ENCODE measurements at places on chromosomes 4 and X. TPM values are rescaled to one million over a fixed set of nuclear protein-coding genes. Genes with fewer than 3 reads are reported as not detected.

Gene REST
- 18.7 TPM for total RNA-seq

DNA sequence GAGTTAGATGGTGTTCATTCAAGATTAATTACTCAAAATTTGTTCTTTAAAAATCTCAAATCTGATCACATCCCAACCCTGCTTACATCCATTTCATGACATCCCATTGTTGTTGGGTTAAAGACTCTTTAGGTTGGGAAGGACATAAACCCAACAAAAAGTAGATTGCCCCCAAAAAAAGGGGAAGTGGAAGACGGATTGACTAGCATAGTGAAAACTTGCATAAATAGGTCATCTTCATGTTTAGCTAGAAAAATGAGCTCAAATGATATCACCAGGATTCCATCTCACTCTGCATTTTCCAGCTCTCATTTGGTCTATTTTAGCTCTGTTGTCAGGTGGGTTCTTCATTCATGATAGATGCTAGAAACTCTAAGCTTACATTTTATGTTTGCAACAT lies 18.5 kb upstream of the TET2 start:
- no peak for DNase-seq

- no peak for DNase-seq
Measured at GRCh38 chr4:76726176-76726575, 171.8 kb downstream of the SOWAHB start.

- no peak for DNase-seq
Measured at GRCh38 chr4:127249066-127249766, 383.5 kb upstream of the INTU start.

Gene RPS6KA6
- 13.7 TPM for total RNA-seq

Measured in transverse colon (tissue), 4 donors.